ENCODE measurements at places on chromosomes 12 and 14. TPM values are rescaled to one million over a fixed set of nuclear protein-coding genes. Genes with fewer than 3 reads are reported as not detected.

DNA sequence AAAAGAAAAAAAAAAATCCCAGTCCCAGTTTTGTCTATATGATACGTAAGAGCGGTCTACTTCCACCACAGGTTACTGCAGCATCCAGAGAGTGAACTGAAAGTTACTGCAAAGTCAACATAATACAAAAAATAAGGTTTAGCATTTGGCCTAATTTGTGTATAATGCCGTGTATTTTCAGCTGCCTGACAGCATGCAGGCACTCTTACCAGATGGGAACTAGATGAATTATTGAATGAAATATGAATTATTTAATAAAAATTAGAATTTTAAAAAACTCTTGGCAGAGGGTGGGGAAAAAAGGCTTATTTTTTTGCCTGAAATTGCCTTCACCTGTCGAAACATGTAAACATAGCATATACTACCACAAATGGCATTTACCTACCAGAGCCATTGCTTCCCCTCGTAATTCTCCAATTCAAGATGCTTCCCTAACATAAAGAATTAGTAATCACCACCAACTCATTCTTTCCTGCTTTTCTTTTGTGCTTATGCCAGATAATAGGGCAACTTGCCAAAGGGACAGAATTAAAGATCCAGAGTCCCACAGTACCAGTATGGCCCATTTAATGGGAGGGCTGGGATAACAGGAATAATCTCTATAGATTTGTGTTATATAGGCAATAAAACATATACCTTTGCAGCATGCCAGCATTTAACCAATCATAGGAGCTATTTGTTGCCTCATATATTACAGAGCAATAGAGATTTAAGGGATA is 31.1 kb downstream of the ATF7 start:
- no peaks in the 10 kb centered on the region for H3K36me3 ChIP-seq
- H3K27ac ChIP-seq = peak overlapping the region; percentile 21
- H3K4me3 ChIP-seq = no peak overlapping the region
- H3K27me3 ChIP-seq = no peaks in the 10 kb centered on the region
- no peaks in the 10 kb centered on the region for H3K4me1 ChIP-seq

DNA sequence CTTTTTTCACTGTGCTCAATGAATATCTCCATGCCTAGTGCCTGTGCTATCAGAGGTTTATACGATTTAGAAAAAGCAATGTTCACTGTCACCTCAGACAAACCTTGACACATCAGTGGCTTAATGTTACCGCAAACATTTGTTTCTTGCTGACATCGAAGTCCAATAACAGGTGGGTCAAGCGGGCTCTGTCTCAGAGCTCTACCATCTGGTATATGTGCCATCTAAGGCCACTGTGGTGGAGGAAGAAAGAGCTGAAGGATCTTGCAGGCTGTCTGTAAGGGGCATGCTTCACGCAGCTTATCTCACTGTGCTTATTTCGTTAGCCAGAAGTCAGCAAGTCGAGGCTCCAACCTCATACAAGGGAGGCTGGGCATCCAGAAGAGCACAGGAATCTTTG is 189.5 kb upstream of the NTF3 start:
- DNase-seq = no peak
- H3K4me3 ChIP-seq = no peak overlapping the region
- no peaks in the 10 kb centered on the region for H3K36me3 ChIP-seq
- no peaks in the 10 kb centered on the region for H3K4me1 ChIP-seq

RNU7-1 gene
- not detected for total RNA-seq

KRT6C gene
- not detected for total RNA-seq

SCNN1A gene
- total RNA-seq = 0.82 TPM

DNA sequence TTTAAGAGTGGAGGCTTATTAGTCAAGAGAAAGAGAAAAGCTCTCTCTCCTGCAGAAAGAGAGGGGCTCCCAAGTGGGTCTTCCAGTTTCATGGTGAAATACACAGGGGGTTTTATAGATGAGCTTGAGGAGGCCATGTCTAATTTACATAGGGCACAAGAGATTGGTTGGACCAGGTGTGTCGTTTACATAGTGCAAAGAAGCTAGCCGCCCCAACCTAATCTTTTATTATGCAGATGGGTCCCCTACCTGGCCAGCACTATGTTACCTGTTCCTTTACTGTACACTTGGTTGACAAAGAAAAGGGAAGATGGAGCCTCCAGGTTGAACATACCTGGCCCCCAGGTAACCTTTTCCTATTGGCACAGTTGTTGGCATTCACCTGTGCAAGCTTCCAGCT is 195.0 kb downstream of the PIK3C2G start:
- H3K4me3 ChIP-seq = no peak overlapping the region
- DNase-seq = no peak
- H3K36me3 ChIP-seq = no peaks in the 10 kb centered on the region
- H3K27ac ChIP-seq = no peak overlapping the region
- H3K4me1 ChIP-seq = no peaks in the 10 kb centered on the region
- H3K27me3 ChIP-seq = no peaks in the 10 kb centered on the region

GRCh38 chr12:103883908-103884307 is 42.9 kb upstream of the NT5DC3 start:
- no peak for DNase-seq
- H3K4me1 ChIP-seq = no peaks in the 10 kb centered on the region
- no peaks in the 10 kb centered on the region for H3K36me3 ChIP-seq

DNA sequence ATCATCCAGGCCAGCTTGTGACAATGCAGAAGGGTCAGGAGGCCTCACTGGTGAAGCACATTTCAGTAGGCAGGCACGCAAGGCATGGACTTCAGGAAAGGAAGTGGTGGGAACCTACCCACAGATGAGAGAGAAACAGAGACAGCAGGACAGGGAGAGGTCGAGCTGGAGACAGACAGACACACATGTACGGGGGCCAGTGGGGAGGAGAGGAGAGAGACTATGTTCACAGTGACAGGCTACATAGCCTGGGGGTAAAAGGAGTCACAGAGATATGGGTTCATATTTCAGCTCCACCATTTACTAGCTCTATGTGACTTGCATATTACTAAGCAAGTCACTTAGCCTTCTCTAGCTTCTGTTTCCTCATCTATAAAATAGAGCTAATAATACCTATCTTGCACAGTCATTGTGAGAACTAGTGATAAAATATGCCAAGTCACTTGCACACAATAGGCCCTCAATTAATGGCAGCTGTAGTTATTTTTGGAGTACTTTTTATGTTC is 91.1 kb upstream of the FUT8 start:
- H3K36me3 ChIP-seq = no peaks in the 10 kb centered on the region
- no peak overlapping the region for H3K4me3 ChIP-seq
- H3K27ac ChIP-seq = no peak overlapping the region

GRCh38 chr12:124073356-124074035 is 100.5 kb downstream of the ZNF664 start:
- no peaks in the 10 kb centered on the region for H3K4me1 ChIP-seq
- H3K4me3 ChIP-seq = no peak overlapping the region
- no peak overlapping the region for H3K27ac ChIP-seq
- H3K36me3 ChIP-seq = no peaks in the 10 kb centered on the region
- no peaks in the 10 kb centered on the region for H3K27me3 ChIP-seq

GRCh38 chr12:3667485-3667884 is 85.4 kb downstream of the CRACR2A start:
- peaks cover 14% of the 10 kb centered on the region for H3K4me1 ChIP-seq
- H3K27me3 ChIP-seq = no peaks in the 10 kb centered on the region
- no peak overlapping the region for H3K27ac ChIP-seq
- DNase-seq = no peak

E2F7 gene
- 0.14 TPM for total RNA-seq

GRCh38 chr14:97490521-97491070 is 693.4 kb downstream of the VRK1 start:
- H3K27ac ChIP-seq = no peak overlapping the region
- no peak overlapping the region for H3K4me3 ChIP-seq
- no peaks in the 10 kb centered on the region for H3K36me3 ChIP-seq
- H3K4me1 ChIP-seq = no peaks in the 10 kb centered on the region
- DNase-seq = no peak

- H3K27ac ChIP-seq = no peak overlapping the region
- H3K36me3 ChIP-seq = no peaks in the 10 kb centered on the region
- no peak for DNase-seq
- H3K27me3 ChIP-seq = no peaks in the 10 kb centered on the region
- peaks cover 6% of the 10 kb centered on the region for H3K4me1 ChIP-seq
- H3K4me3 ChIP-seq = no peak overlapping the region
Observed at GRCh38 chr12:114757684-114758325, 73.8 kb upstream of the TBX3 start.

- no peaks in the 10 kb centered on the region for H3K27me3 ChIP-seq
- H3K4me1 ChIP-seq = no peaks in the 10 kb centered on the region
- no peaks in the 10 kb centered on the region for H3K36me3 ChIP-seq
- no peak overlapping the region for H3K4me3 ChIP-seq
Observed at GRCh38 chr12:105538880-105539279, 208.4 kb downstream of the C12orf75 start.

DNA sequence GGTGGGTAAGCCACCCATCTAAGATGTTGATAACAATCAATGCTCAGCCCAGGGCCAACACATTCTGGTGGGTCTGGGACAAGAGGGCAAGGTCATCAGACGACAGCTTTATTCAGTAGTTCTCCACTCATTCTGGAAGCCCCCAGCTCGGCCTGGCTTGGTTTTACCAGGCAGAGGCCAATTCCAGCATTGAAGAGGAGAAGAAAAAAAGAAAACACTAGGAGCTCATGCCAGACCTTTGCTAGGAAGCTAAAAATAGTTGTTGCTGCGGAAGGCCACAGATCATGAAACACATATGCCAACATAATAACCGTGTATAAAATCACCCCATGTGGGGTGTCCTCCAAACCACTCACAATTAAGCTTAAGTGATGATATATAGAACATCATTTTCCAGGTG is 44.4 kb downstream of the CCDC60 start:
- H3K27ac ChIP-seq = no peak overlapping the region
- no peaks in the 10 kb centered on the region for H3K4me1 ChIP-seq
- H3K27me3 ChIP-seq = no peaks in the 10 kb centered on the region

- H3K4me1 ChIP-seq = no peaks in the 10 kb centered on the region
- H3K27me3 ChIP-seq = no peaks in the 10 kb centered on the region
- no peak overlapping the region for H3K4me3 ChIP-seq
- DNase-seq = no peak
- H3K27ac ChIP-seq = no peak overlapping the region
- H3K36me3 ChIP-seq = no peaks in the 10 kb centered on the region
Observed at GRCh38 chr14:52405314-52405713, 91.2 kb downstream of the PTGER2 start.

DNA sequence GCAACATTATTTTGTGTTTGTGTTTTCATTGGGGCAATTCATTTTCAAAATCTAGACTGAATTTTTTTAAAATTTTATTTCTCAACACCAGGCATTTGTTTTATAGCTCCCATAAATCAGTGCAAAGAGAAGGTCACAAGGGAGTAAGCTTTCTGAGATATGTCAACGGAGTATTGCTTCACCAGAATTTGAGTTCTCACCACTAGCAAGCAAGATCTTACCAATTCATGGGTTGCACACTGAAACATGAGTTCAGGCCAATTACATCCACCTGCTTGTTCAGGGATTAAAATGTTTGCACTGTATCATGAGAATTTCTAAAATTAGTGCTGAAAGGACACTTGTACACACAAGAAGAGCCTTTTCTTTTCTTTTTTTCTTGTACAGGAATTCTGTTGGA is 121.9 kb downstream of the CAND1 start:
- no peak overlapping the region for H3K4me3 ChIP-seq
- H3K4me1 ChIP-seq = no peaks in the 10 kb centered on the region
- H3K27me3 ChIP-seq = no peaks in the 10 kb centered on the region
- DNase-seq = no peak
- no peak overlapping the region for H3K27ac ChIP-seq

ASCL1 gene
- not detected for total RNA-seq

DNA sequence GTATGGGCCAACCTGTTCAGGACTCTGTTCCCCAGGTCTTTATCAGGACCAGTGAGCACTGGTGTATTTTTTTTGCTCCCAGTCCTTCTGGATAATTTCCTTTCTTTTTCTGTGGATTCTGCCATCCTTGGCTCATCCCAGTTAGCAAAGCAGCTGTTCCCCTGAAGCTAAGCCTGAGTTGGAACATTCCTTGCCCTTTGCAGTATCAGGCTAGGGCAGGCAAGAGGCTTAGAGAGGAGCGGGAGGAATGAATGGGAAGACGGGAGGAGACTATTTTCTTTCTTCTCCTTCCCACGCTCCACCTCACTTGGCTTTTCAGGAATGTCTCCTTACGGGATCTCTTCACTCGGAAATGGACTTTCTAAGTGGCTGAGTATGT is 29.2 kb downstream of the ERG28 start:
- no peaks in the 10 kb centered on the region for H3K27me3 ChIP-seq
- no peak overlapping the region for H3K4me3 ChIP-seq
- no peak overlapping the region for H3K27ac ChIP-seq
- no peaks in the 10 kb centered on the region for H3K36me3 ChIP-seq

- no peaks in the 10 kb centered on the region for H3K36me3 ChIP-seq
- DNase-seq = no peak
- no peak overlapping the region for H3K27ac ChIP-seq
- H3K27me3 ChIP-seq = no peaks in the 10 kb centered on the region
Observed at GRCh38 chr14:47438650-47439140, 236.7 kb downstream of the MDGA2 start.

- H3K27me3 ChIP-seq = peaks cover 33% of the 10 kb centered on the region
- H3K27ac ChIP-seq = no peak overlapping the region
- H3K36me3 ChIP-seq = no peaks in the 10 kb centered on the region
- DNase-seq = no peak
- H3K4me1 ChIP-seq = no peaks in the 10 kb centered on the region
Observed at GRCh38 chr14:106803379-106803778, 1277.0 kb downstream of the TMEM121 start.

DNA sequence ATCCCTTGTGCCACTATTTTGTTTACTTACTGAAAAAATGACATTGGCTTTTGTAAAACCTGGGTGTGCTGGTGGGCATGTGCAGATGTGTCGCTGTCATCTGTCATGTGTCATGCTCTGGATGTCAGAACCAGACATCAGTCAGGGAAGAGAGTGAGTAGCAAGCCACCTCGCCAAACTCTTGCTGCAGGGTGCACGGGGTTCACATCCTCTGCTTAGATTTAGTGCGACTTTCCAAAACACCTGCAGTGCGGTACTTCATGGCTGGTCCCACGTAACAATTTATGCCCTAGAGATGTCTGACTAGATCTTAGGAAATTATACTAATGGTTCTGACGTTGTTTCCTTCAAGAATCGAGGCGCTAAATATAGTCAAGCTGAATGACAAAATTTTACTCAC is 106.7 kb downstream of the CRADD start:
- no peaks in the 10 kb centered on the region for H3K4me1 ChIP-seq
- no peaks in the 10 kb centered on the region for H3K27me3 ChIP-seq
- H3K36me3 ChIP-seq = no peaks in the 10 kb centered on the region
- no peak for DNase-seq
- no peak overlapping the region for H3K4me3 ChIP-seq

RNFT2 gene
- total RNA-seq = 0.36 TPM

GRCh38 chr12:78981-79380 is 12.4 kb downstream of the IQSEC3 start:
- DNase-seq = no peak
- no peaks in the 10 kb centered on the region for H3K4me1 ChIP-seq

All from sigmoid colon (tissue), 7 donors.